ENCODE measurements at places on chromosomes 7 and 10.

DNA sequence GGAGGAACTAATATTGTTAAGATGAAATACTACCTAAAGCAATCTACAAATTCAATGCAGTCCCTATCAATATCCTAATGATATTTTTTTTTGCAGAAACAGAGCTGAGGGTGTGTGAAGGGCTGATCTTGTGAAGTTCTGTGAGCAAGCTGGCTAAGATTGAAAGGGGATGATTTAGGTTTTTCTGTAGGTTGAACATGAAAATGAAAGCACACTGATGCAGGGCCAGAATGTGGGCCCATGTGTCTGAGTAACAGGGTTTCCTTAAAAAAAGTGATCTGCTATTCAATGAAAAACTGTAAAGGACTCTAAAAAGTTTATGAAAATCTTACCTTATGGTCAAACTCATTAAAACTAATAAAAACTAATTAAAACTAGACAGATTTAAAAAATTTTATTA lies 47.4 kb downstream of the GRB10 start:
- no peak for DNase-seq

- DNase-seq, result no peak
Observed at GRCh38 chr7:39458061-39458745, 108.0 kb upstream of the YAE1 start.

DNA sequence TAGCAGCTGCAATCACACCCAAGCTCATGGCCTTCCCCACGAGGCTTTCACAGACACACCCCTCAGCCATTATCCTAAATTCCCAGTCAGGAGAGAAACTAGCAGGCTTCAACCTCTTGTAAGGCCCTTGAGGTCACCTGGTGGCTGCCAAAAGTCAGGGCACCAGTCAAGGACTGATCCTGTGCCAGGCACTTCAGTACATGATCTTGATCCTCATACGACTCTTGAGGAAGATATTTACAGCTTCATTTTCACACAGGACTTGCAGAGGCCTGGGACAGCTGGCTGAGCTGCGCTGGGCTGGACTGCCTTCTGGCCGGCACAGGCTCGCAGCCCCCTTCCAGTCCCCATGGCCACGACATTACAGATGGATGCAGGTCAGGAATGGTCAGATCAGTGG lies 8.8 kb downstream of the PDAP1 start:
- DNase-seq, result no peak

- no peak for DNase-seq
Observed at GRCh38 chr7:24555719-24556118, 17.5 kb upstream of the PALS2 start.

GRCh38 chr10:122499012-122499411 lies 37.7 kb downstream of the HTRA1 start:
- no peak for DNase-seq

- no peak for DNase-seq
Observed at GRCh38 chr10:22605168-22605567, 109.2 kb downstream of the PIP4K2A start.

DNA sequence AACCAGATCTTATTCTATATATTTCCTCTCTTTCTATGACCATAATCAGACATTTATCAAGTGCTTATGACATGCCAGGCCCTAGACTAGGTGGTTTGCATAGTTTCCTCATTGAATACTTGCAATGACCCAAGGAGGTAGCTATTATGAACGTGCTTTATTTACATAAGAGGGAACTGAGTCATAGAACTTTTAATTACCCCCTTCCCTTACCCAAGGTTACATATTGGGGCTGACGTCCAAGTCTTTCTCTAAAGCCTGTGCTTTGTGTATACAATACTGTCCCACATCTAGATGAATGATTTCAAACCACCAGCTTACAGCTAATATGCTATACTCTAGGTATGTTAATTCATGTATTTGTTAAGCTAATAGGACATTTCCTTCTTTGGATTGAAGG lies 91.9 kb upstream of the NPY start:
- DNase-seq, result no peak

GRCh38 chr10:14306190-14306589 lies 24.5 kb downstream of the FRMD4A start:
- no peak for DNase-seq

DNA sequence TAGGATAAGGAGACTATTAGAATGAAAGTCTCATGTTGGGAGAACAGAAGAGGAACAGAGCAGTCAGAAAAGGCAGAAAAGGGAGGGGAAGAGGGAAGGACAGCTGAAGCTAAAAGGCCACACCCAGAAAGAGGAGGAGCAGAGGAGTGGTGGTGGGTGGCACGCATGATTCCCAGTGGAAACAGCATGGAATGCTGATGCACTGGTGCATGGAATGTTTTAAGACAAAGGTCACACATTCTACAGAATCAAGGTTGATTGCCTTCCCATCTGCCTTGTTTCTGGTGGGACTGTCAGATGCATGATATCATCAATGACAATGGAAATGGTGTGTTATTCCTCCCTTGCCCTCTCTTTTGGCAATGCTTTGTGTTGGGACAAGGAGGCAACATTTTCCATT lies 285.4 kb upstream of the MKI67 start:
- no peak for DNase-seq

GRCh38 chr10:6470894-6471618 lies 109.0 kb downstream of the PRKCQ start:
- DNase-seq, result no peak

Measured in stimulated activated CD8-positive, alpha-beta memory T cell treated with anti-CD3 and anti-CD28 coated beads, Interleukin-7, amount 100 ng/mL, for 4 hours (primary cell).